Muscle of leg (tissue), 16 donors: ENCODE measurements at places on chromosomes 5 and 9. TPM values are rescaled to one million over a fixed set of nuclear protein-coding genes. Genes with fewer than 3 reads are reported as not detected.
A peak's percentile ranks its signal among the peaks of the same experiment; 100 is the strongest.

GRCh38 chr5:54093081-54093492 lies 217.3 kb downstream of the ARL15 start:
- no peaks in the 10 kb centered on the region for H3K27me3 ChIP-seq
- peaks cover 3% of the 10 kb centered on the region for H3K4me1 ChIP-seq
- no peak for DNase-seq
- no peak overlapping the region for H3K4me3 ChIP-seq
- no peaks in the 10 kb centered on the region for H3K36me3 ChIP-seq

- H3K27ac ChIP-seq = no peak within 1 kb of the TSS
- no peaks in the 10 kb centered on the region for H3K36me3 ChIP-seq
- H3K4me1 ChIP-seq = no peaks in the 10 kb centered on the region
- H3K4me3 ChIP-seq = no peak within 1 kb of the TSS
- peak; percentile 5 for DNase-seq
- peaks cover 22% of the 10 kb centered on the region for H3K27me3 ChIP-seq
Measured at GRCh38 chr5:141369994-141370848, at the start of gene PCDHGB3. PCDHGB3 (plus strand) TSS chr5:141370242; CDS start chr5:141370395, 153 bp downstream.

DNA sequence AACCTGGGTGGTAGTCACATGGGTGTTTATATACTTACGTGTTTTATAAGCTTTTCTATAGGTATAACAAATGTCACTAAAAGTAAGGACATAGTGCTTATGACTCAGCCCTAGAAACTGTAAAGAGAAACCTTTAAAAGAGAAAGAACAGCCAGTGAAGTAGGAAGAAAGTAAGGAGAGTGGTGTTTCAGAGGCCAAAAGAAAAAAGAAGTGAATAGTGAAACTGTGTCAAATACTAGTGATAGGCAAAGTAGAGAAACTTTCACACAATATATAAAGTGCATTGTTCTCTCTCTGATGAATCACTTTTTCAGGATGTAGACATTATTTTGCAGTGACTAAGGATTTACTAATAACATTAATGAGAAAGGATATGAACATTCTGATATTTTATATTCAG lies 74.2 kb upstream of the SUSD1 start:
- H3K4me3 ChIP-seq = no peak overlapping the region
- DNase-seq = no peak
- no peak overlapping the region for H3K27ac ChIP-seq

GRCh38 chr9:131348631-131349521 lies 45.0 kb upstream of the PRRC2B start:
- H3K36me3 ChIP-seq = no peaks in the 10 kb centered on the region
- peaks cover 17% of the 10 kb centered on the region for H3K4me1 ChIP-seq
- DNase-seq = no peak
- no peaks in the 10 kb centered on the region for H3K27me3 ChIP-seq

- H3K4me3 ChIP-seq = no peak overlapping the region
- peaks cover 27% of the 10 kb centered on the region for H3K27me3 ChIP-seq
- H3K27ac ChIP-seq = no peak overlapping the region
Measured at GRCh38 chr5:88657906-88658775, 224.8 kb downstream of the MEF2C start.

- no peaks in the 10 kb centered on the region for H3K36me3 ChIP-seq
- H3K4me1 ChIP-seq = peaks cover 27% of the 10 kb centered on the region
- no peak for DNase-seq
- H3K4me3 ChIP-seq = no peak overlapping the region
- H3K27ac ChIP-seq = no peak overlapping the region
- peaks cover 30% of the 10 kb centered on the region for H3K27me3 ChIP-seq
Measured at GRCh38 chr9:137074657-137075274, 2.6 kb upstream of the UAP1L1 start.

DNA sequence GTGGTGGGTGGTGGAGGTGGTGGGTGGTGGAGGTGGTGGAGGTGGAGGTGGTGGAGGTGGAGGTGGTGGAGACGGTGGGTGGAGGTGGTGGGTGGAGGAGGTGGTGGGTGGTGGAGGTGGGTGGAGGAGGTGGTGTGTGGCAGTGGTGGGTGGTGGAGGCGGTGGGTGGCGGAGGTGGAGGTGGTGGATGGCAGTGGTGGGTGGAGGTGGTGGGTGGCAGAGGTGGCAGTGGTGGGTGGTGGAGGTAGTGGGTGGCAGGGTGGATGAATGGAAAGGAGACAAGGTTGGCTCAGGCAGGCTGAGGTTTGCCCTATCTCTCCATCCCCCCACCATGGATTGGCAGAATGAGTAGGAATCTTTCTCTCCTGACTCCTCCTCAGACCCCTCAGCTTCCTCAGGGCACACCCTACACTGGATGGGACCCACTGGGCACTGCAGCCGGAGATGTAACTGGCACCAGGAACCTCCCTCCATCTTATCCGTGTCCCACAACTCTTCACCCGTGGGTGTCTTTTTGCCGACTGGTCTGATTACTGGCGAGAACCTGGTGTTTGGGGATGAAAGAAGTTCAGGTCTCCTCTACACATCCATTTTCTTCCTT lies 166.3 kb downstream of the C9orf50 start:
- H3K4me1 ChIP-seq = peaks cover 44% of the 10 kb centered on the region
- H3K4me3 ChIP-seq = no peak overlapping the region
- H3K27me3 ChIP-seq = no peaks in the 10 kb centered on the region
- no peak for DNase-seq
- H3K36me3 ChIP-seq = no peaks in the 10 kb centered on the region

- H3K27ac ChIP-seq = peak overlapping the region; percentile 42
- H3K27me3 ChIP-seq = no peaks in the 10 kb centered on the region
- peaks cover 3% of the 10 kb centered on the region for H3K4me1 ChIP-seq
- H3K4me3 ChIP-seq = no peak overlapping the region
Measured at GRCh38 chr5:4572311-4573100, 567.6 kb upstream of the ADAMTS16 start.

- H3K27me3 ChIP-seq = peaks cover 53% of the 10 kb centered on the region
- H3K36me3 ChIP-seq = no peaks in the 10 kb centered on the region
- H3K4me3 ChIP-seq = no peak overlapping the region
- DNase-seq = peak; percentile 91
- no peak overlapping the region for H3K27ac ChIP-seq
Measured at GRCh38 chr9:93962561-93963440, 7.6 kb upstream of the BARX1 start.

GRCh38 chr9:92647671-92648473 lies 22.1 kb downstream of the IPPK start:
- H3K4me1 ChIP-seq = no peaks in the 10 kb centered on the region
- no peak overlapping the region for H3K27ac ChIP-seq
- H3K4me3 ChIP-seq = no peak overlapping the region
- H3K27me3 ChIP-seq = no peaks in the 10 kb centered on the region

DNA sequence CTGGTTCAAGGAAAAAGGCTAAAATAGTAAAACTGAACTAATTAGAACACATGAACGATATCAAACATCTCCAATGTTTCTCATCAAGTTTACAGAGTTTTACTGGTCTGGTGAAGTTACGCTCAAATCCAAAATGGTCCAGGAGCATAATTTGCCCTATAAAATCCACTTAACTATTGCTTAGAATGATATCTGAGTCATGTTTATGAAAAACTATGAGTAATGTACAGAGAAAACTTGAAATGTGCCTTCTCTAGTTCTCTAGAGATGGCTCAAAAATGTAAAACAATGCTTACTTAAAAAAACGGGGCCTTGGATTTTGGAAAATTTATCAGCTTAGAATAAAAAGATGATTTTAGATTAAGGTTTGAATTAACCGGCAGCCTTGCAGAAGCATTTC lies 108.1 kb downstream of the FBXW11 start:
- no peak overlapping the region for H3K4me3 ChIP-seq
- peaks cover 12% of the 10 kb centered on the region for H3K4me1 ChIP-seq
- no peaks in the 10 kb centered on the region for H3K27me3 ChIP-seq
- H3K27ac ChIP-seq = no peak overlapping the region
- no peak for DNase-seq

DNA sequence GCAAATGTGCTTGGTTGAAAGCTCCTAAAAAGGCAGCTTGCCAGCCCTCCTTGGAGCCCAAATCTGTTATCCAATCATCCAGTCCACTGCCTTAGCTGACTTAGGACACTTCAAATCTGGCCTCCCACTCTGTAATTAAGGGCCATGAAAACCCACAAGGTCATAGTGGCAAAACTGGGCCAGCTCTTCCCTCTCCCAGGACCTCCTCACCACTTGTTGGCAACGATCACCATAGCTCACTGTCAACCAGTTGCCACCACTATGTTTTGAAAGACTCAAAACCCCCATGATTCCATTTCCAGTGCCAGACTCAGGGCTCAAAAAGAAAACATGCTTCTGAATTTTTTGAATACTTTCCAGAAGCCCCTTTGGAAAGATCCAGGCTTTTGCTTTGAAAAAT lies 107.5 kb downstream of the NREP start:
- no peaks in the 10 kb centered on the region for H3K27me3 ChIP-seq
- H3K36me3 ChIP-seq = no peaks in the 10 kb centered on the region
- no peak overlapping the region for H3K27ac ChIP-seq
- peaks cover 2% of the 10 kb centered on the region for H3K4me1 ChIP-seq
- no peak overlapping the region for H3K4me3 ChIP-seq

DNA sequence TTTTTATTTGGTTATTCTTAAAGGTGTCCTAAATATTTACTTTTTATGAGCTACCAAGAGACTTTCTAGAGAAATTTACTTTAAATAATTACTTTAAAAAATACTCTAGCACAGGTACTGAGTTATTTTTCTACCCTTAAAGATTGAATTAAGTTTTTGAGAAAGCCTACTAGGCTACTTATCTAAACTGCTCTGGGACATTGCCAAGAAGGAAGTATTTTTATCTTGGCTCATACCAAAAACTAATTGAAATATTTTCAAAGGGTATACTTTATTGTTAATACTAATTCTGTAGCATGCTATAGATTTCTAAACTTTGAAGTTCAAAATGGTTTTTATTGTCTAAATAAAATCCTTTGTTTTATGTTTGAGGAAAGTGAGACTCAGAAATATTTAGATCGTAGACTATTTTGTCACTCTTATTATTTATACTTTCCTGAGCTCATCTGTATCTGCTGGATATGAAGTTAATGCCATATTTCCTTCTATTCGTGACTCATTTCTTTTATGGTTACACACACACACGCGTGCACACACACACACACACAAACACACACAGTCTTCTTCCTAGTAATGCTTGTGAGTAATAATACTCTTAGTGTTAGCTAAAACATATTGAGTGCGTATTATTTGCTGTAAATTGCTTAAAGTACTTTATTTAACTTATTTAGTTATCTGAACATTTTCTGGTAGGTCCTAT lies 89.5 kb downstream of the MAN2A1 start:
- no peak overlapping the region for H3K4me3 ChIP-seq
- H3K36me3 ChIP-seq = no peaks in the 10 kb centered on the region
- no peak for DNase-seq
- no peaks in the 10 kb centered on the region for H3K27me3 ChIP-seq

GRCh38 chr5:73496984-73497457 lies 1.2 kb upstream of the BTF3 start:
- H3K27me3 ChIP-seq = no peaks in the 10 kb centered on the region
- peaks cover 5% of the 10 kb centered on the region for H3K4me1 ChIP-seq
- DNase-seq = peak; percentile 57
- no peak overlapping the region for H3K4me3 ChIP-seq
- no peak overlapping the region for H3K27ac ChIP-seq
- peaks cover 6% of the 10 kb centered on the region for H3K36me3 ChIP-seq

DNA sequence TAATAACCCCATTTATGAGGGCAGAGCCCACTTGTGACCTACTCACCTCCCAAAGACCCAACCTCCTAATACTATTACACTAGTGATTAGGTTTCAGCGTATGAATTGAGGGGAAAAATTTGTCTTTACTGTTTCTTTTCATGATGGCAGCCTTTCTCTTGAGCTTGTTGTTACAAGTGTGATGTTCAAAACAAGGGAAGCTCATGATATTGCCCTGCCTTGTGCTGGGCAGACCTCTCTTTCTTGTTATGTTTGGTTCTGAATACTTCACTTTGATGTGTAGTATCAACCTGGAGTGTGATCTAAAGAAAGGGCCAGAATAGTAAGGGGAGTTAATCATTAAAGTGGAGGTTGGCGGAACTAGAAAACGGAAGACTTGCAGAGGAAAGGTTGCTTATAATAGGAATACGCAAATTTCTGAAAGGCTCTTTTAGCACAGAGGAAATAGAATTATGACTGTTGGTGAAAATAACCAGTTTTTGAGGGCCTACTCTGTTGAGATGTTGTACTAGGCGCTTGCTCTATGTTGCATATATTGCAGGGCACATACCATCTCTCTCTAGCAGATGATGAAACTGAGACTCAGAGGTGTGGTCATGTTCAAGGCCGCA lies 68.2 kb downstream of the MELK start:
- H3K4me3 ChIP-seq = no peak overlapping the region
- H3K36me3 ChIP-seq = peaks cover 10% of the 10 kb centered on the region
- DNase-seq = no peak
- no peaks in the 10 kb centered on the region for H3K27me3 ChIP-seq
- H3K4me1 ChIP-seq = no peaks in the 10 kb centered on the region
- no peak overlapping the region for H3K27ac ChIP-seq

The FAM163B gene
- not detected for polyA plus RNA-seq

The GADD45G gene
- polyA plus RNA-seq = 9.8 TPM

The ADGRV1 gene
- 2.3 TPM for polyA plus RNA-seq

The GRIA1 gene
- 1.00 TPM for polyA plus RNA-seq

The PCDHB4 gene
- polyA plus RNA-seq = 3.5 TPM

The MEIKIN gene
- not detected for polyA plus RNA-seq

The SMIM33 gene
- polyA plus RNA-seq = not detected

The SLCO6A1 gene
- 0.37 TPM for polyA plus RNA-seq

The GFI1B gene
- polyA plus RNA-seq = 0.74 TPM
